PC-9 (cell line): ENCODE measurements at places on chromosomes 5 and 9. TPM values are rescaled to one million over a fixed set of nuclear protein-coding genes. Genes with fewer than 3 reads are reported as not detected.

GRCh38 chr5:91095786-91096385 is 287.2 kb downstream of the ARRDC3 start:
- no peak for DNase-seq
- H3K27ac ChIP-seq: no peak overlapping the region
- H3K27me3 ChIP-seq: no peaks in the 10 kb centered on the region
- H3K4me1 ChIP-seq: no peaks in the 10 kb centered on the region
- H3K36me3 ChIP-seq: no peaks in the 10 kb centered on the region
- no peak overlapping the region for H3K4me3 ChIP-seq

- no peak for DNase-seq
- H3K4me3 ChIP-seq: no peak overlapping the region
- H3K4me1 ChIP-seq: no peaks in the 10 kb centered on the region
- H3K27ac ChIP-seq: no peak overlapping the region
These were observed 27.5 kb downstream of the FAM163B start for GRCh38 chr9:133581513-133582343.

- H3K4me3 ChIP-seq: no peak overlapping the region
- H3K4me1 ChIP-seq: no peaks in the 10 kb centered on the region
- DNase-seq: no peak
- H3K36me3 ChIP-seq: no peaks in the 10 kb centered on the region
- no peak overlapping the region for H3K27ac ChIP-seq
These were observed 592.5 kb upstream of the CLINT1 start for GRCh38 chr5:158451203-158451992.

DNA sequence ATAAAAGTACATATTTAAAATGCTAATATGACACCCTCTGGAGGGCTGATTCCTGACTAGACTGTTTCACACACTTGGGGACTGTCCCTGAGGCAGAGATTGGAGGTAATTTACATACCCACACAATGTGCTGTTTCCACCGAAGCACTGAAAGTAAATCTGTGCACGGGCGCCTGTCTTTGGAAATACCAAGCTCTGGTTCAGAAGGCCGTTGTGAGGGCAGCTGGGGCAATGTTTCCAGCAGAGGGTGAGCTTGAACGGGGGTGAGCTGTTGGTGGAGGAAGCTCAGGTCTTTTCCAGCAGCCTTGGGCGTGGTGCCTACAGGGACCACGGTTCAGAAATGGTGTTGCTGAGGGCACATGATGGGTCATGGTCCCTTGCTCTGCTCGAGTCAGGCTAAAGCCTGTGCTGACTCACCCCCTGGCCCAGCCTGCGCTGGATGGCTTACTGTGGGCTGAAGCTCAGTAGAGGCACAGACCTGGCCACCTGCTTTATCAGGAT is 25.8 kb upstream of the HMCN2 start:
- H3K4me1 ChIP-seq: no peaks in the 10 kb centered on the region
- H3K27ac ChIP-seq: no peak overlapping the region
- H3K36me3 ChIP-seq: no peaks in the 10 kb centered on the region
- no peaks in the 10 kb centered on the region for H3K27me3 ChIP-seq
- DNase-seq: no peak

- no peaks in the 10 kb centered on the region for H3K27me3 ChIP-seq
- H3K27ac ChIP-seq: no peak overlapping the region
- H3K4me1 ChIP-seq: no peaks in the 10 kb centered on the region
- no peak for DNase-seq
- no peaks in the 10 kb centered on the region for H3K36me3 ChIP-seq
These were observed 30.8 kb downstream of the ARHGAP26 start for GRCh38 chr5:142800776-142801494.

GRCh38 chr9:114995681-114996221 is 65.4 kb upstream of the TNFSF8 start:
- no peak for DNase-seq
- peaks cover 15% of the 10 kb centered on the region; the same call in 1 of the 2 replicates for H3K27me3 ChIP-seq
- H3K36me3 ChIP-seq: no peaks in the 10 kb centered on the region
- no peak overlapping the region for H3K4me3 ChIP-seq
- no peak overlapping the region for H3K27ac ChIP-seq
- no peaks in the 10 kb centered on the region for H3K4me1 ChIP-seq

GRCh38 chr5:35305336-35306020 is 75.2 kb upstream of the PRLR start:
- peaks cover 7% of the 10 kb centered on the region; the same call in 1 of the 2 replicates for H3K27me3 ChIP-seq
- no peak for DNase-seq
- H3K4me3 ChIP-seq: no peak overlapping the region
- H3K36me3 ChIP-seq: no peaks in the 10 kb centered on the region
- H3K4me1 ChIP-seq: no peaks in the 10 kb centered on the region

- H3K36me3 ChIP-seq: no peaks in the 10 kb centered on the region
- no peaks in the 10 kb centered on the region for H3K4me1 ChIP-seq
- H3K27ac ChIP-seq: no peak overlapping the region
- DNase-seq: no peak
- H3K4me3 ChIP-seq: no peak overlapping the region
- H3K27me3 ChIP-seq: no peaks in the 10 kb centered on the region
These were observed 27.4 kb downstream of the JMY start for GRCh38 chr5:79263290-79263689.

GRCh38 chr9:94663140-94663539 is 23.8 kb upstream of the FBP1 start:
- H3K4me3 ChIP-seq: no peak overlapping the region
- DNase-seq: no peak
- H3K4me1 ChIP-seq: no peaks in the 10 kb centered on the region
- H3K27me3 ChIP-seq: no peaks in the 10 kb centered on the region

GRCh38 chr5:7728076-7728475 is 122.9 kb downstream of the CFAP90 start:
- H3K27me3 ChIP-seq: peaks cover 27% of the 10 kb centered on the region
- H3K27ac ChIP-seq: no peak overlapping the region
- no peak overlapping the region for H3K4me3 ChIP-seq
- no peaks in the 10 kb centered on the region for H3K4me1 ChIP-seq
- no peak for DNase-seq
- H3K36me3 ChIP-seq: no peaks in the 10 kb centered on the region

DNA sequence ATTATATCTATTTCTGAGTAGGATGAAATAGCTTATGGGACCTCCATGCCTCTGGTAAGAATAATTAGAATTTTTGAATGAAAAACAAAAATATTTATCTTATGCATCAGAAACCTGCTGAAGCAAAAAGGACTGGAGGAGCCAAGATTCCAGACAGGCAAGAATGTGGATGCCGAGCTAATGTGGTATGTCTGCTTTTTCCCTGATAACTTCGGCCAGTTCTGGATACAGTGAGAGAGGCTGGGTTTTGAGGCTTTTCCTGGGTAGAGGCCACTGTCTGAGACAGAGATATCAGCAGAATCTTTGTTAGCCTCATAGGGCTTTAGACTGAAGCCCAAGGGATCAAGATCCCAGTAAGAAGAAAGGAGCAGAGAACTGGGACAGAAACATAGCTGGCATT is 5.2 kb upstream of the CTNND2 start:
- no peak overlapping the region for H3K27ac ChIP-seq
- no peaks in the 10 kb centered on the region for H3K27me3 ChIP-seq
- no peaks in the 10 kb centered on the region for H3K36me3 ChIP-seq
- DNase-seq: no peak

GRCh38 chr5:13692172-13692571 is 252.3 kb downstream of the DNAH5 start:
- no peak overlapping the region for H3K27ac ChIP-seq
- no peaks in the 10 kb centered on the region for H3K27me3 ChIP-seq
- DNase-seq: no peak
- no peaks in the 10 kb centered on the region for H3K36me3 ChIP-seq
- no peaks in the 10 kb centered on the region for H3K4me1 ChIP-seq
- H3K4me3 ChIP-seq: no peak overlapping the region

- no peaks in the 10 kb centered on the region for H3K27me3 ChIP-seq
- no peak overlapping the region for H3K4me3 ChIP-seq
- no peaks in the 10 kb centered on the region for H3K4me1 ChIP-seq
- H3K27ac ChIP-seq: no peak overlapping the region
- DNase-seq: no peak
These were observed 109.5 kb downstream of the SMIM23 start for GRCh38 chr5:171895081-171895480.

DNA sequence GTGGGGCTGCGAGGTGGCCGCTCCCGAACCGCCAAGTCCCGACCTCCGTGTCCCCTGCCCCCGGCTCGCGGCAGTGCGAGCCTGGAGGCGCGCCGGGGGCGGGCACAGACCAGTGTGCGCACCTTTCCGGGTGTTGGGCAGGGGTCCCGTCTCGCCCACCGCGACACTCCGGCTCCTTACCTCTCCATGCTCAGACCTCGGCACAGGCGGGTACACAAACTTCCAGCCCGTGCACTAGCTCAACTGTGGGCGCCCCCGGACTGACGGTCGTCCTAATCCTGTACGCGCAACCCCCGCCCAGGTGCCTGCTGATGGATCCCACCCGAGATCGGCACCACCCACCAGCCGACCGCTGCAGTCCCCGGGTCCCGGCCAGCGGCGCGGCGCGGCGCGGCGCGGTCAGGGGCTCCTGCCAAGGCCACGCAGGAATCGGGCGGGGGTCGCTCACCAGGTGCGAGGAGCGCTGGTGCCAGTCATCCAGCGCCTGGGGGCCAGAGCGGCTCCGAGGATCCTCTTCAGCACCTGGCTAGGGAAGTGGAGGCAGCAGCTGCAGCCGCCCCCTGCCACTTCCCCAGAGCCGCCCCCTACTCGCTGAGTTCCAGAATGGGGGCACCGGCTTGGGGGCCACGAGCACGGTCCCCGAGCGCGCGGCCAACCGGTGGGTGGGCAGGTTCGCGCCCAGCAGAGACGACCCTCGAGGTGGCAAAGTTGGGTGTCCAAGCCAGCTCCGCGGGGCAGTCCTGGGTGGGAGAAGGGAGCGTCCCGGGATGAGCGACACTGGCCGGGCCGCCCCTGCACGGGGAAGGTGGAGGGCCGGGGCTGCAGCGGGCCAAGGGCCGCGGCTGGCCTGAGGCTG is 511 bp downstream of the SEMA5A start:
- H3K27ac ChIP-seq: no peak overlapping the region
- peaks cover 22% of the 10 kb centered on the region for H3K4me1 ChIP-seq
- DNase-seq: no peak
- H3K4me3 ChIP-seq: peak overlapping the region; percentile 80
- no peaks in the 10 kb centered on the region for H3K36me3 ChIP-seq
- H3K27me3 ChIP-seq: no peaks in the 10 kb centered on the region

DNA sequence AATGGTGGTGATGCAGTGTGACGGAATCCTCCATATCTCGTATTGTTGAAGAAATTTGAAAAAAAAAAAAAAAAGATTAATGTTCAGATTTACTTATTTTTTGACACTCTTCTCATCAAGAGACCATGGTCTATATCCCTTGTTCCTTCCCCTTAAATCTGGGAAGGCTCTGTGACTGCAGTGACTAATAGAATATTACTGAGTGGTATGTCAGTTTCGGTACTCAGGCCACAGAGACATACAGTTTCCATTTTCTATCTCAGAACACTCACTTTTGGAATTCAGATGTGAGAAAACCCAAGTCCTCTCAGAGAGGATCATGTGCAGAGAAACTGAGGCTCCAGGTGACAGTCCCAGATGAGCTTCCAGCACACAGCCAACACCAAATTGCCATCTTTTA is 1193.5 kb downstream of the DTWD2 start:
- no peak overlapping the region for H3K27ac ChIP-seq
- H3K36me3 ChIP-seq: no peaks in the 10 kb centered on the region
- no peak for DNase-seq
- no peaks in the 10 kb centered on the region for H3K27me3 ChIP-seq
- H3K4me3 ChIP-seq: no peak overlapping the region

GRCh38 chr9:123645126-123645525 is 284.8 kb downstream of the DENND1A start:
- H3K36me3 ChIP-seq: no peaks in the 10 kb centered on the region
- no peak for DNase-seq
- no peaks in the 10 kb centered on the region for H3K4me1 ChIP-seq

- no peaks in the 10 kb centered on the region for H3K36me3 ChIP-seq
- peaks cover 6% of the 10 kb centered on the region; the same call in 1 of the 2 replicates for H3K4me1 ChIP-seq
- no peak overlapping the region for H3K4me3 ChIP-seq
- H3K27me3 ChIP-seq: no peaks in the 10 kb centered on the region
- H3K27ac ChIP-seq: no peak overlapping the region
These were observed 9.1 kb downstream of the ARHGAP26 start for GRCh38 chr5:142779163-142779840.

- no peak overlapping the region for H3K27ac ChIP-seq
- H3K4me1 ChIP-seq: no peaks in the 10 kb centered on the region
- H3K36me3 ChIP-seq: no peaks in the 10 kb centered on the region
- H3K4me3 ChIP-seq: no peak overlapping the region
- no peak for DNase-seq
These were observed 12.2 kb upstream of the OBP2B start for GRCh38 chr9:133221177-133221809.

DNA sequence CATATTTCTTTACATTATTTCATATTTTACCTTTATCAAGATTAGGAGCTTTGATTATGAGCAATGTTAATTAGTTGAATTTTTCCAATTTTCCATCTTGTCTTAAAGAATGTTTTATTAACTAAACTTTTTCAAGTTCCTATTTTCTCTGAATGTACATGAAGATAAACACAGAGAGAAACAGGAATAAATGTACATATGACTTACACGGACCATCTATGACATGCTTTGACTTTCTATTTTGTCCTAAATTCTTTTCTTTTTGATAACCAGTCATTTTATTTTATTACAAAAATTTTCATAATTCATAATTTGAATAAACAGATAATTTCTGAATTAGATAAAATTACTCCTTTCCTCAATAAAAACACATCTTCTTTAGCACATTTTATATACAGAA is 1038.8 kb upstream of the ARRDC3 start:
- no peaks in the 10 kb centered on the region for H3K36me3 ChIP-seq
- H3K4me3 ChIP-seq: no peak overlapping the region
- DNase-seq: no peak
- H3K27me3 ChIP-seq: no peaks in the 10 kb centered on the region
- no peaks in the 10 kb centered on the region for H3K4me1 ChIP-seq

- H3K36me3 ChIP-seq: no peaks in the 10 kb centered on the region
- H3K27me3 ChIP-seq: no peaks in the 10 kb centered on the region
- no peak for DNase-seq
- no peak overlapping the region for H3K4me3 ChIP-seq
- 0 out of 2 replicates have a peak overlapping the region, but pooled peaks have one; percentile 20 for H3K27ac ChIP-seq
These were observed 20.9 kb downstream of the WHRN start for GRCh38 chr9:114484215-114484853.

- no peaks in the 10 kb centered on the region for H3K27me3 ChIP-seq
- H3K36me3 ChIP-seq: no peaks in the 10 kb centered on the region
- peak overlapping the region; percentile 74 for H3K27ac ChIP-seq
- peak overlapping the region; percentile 17; the same call in 1 of the 2 replicates for H3K4me3 ChIP-seq
- H3K4me1 ChIP-seq: peaks cover 55% of the 10 kb centered on the region
These were observed 27.9 kb upstream of the CTNNA1 start for GRCh38 chr5:138725153-138725817.

DNA sequence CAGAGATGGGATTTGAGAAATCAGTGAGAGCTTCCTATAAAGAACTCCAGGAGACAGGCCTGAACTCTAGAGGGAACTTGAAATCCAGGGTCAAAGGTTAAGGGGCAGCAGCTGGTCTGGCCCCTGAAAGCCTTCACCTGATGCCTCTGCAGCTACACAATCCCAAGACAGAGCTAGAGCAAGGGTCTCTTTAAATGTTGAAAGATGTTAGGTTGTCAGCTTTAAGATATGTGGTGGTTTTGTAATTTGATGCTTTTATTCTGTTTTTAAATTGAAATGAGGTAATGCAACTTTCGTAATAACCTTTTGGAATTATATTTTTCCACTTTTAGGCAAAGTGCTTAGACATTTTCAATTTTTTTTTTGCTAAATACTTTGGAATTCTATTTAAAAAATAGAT is 2.4 kb downstream of the SOWAHA start:
- H3K27ac ChIP-seq: no peak overlapping the region
- H3K4me3 ChIP-seq: no peak overlapping the region
- H3K27me3 ChIP-seq: no peaks in the 10 kb centered on the region
- H3K36me3 ChIP-seq: no peaks in the 10 kb centered on the region
- DNase-seq: no peak

Gene OTP
- total RNA-seq: not detected in 2 replicates

Gene SELENOP
- total RNA-seq: 4.6 and 5.3 TPM in 2 replicates

Gene MEGF10
- not detected in 2 replicates for total RNA-seq

Gene AIF1L
- total RNA-seq: 85.2 and 87.3 TPM in 2 replicates

Gene ANKRD18A
- 4.2 and 4.9 TPM in 2 replicates for total RNA-seq

Gene GPSM1
- 5.5 and 9.5 TPM in 2 replicates for total RNA-seq
